ENCODE measurements at places on chromosomes 2 and 18.

DNA sequence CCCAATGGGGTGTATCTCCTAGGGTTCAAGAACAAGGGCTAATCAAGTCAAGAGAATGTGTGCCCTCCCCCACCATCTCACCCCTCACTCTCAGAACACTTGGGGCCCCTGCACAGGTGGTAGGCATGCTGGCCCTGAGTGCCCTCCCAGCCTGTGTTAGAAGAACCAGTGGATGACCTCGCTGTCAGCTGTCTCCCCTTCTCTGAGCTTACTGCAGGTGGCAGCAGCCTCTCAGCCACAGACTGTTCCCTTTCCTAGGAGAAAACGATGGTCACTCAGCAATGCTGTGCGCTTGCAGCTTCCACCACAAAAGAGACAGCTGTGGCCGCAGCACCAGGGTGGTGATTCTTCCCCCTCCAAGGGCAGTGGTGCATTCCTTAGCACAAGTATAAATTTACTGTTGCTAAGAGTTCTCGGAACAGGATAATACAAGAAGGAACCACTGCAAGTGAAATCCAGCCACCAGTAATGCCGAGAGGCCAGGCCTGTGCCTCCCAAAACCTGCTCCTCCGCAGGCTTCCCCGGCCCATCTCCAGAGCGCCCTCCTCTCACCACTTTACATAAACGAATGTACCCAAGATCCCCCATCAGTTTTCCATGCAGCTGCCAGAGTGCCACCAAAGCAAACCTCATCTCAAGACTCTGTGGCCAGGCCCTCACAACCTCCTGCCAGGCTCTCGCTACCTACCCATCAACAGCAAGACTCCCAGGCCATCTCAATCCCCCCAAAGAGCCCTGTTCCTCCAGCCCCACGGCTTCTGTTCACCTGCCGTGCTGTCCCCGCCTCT lies 935 bp upstream of the RAMP1 start:
- no peak for DNase-seq

GRCh38 chr2:178536037-178536436 lies 55.8 kb downstream of the PLEKHA3 start:
- no peak for DNase-seq

GRCh38 chr18:48853588-48853987 lies 97.2 kb downstream of the SMAD7 start:
- DNase-seq, result no peak

DNA sequence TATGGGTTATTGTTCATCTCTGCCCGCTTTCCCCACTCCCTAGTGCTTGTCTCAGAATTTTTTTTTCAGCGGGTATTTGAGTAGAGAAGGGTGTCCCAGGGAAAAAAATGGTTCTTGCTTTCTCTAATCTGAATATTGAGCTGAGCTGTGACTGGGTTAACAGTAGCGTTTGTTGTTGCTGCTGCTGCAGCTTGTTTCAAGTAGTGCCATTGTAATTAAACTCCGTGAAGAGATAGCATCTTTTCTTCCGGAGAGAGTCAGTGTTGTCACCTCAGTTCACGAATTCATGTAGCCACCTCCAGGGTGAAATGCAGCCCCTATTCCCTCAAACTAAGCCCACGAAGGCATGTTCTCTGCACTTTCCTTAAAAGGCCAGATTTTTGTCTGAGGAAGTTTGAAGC lies 1.5 kb upstream of the AAK1 start:
- no peak for DNase-seq

DNA sequence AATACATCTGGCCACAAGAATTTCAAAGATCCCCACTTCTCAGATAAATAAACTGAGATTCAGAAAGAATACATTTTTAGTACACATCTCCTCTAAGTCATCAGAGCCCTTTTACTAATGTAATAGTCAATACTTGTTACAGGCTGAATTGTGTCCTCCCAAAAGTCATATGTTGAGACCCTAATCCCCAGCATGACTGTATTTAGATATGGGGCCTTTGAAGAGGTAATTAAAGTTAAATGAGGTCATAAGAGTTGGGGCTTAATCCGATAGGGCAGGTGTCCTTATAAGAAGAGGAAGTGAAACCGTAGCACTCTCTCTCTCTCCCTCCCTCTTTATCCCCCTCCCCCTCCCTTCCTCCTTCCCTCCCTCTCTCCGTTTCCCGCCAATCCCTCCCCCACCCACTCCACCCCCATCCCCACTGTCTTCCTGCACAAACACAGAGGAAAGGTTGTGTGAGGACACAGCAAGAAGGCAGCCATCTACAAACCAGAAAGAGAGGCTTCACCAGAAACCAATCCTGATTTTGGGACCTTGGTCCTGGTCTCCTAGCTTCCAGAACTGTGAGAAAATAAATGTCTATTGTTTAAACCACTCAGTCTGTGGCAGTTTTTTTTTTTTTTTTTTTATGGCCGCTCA lies 66.6 kb upstream of the ZNF397 start:
- DNase-seq, result no peak

DNA sequence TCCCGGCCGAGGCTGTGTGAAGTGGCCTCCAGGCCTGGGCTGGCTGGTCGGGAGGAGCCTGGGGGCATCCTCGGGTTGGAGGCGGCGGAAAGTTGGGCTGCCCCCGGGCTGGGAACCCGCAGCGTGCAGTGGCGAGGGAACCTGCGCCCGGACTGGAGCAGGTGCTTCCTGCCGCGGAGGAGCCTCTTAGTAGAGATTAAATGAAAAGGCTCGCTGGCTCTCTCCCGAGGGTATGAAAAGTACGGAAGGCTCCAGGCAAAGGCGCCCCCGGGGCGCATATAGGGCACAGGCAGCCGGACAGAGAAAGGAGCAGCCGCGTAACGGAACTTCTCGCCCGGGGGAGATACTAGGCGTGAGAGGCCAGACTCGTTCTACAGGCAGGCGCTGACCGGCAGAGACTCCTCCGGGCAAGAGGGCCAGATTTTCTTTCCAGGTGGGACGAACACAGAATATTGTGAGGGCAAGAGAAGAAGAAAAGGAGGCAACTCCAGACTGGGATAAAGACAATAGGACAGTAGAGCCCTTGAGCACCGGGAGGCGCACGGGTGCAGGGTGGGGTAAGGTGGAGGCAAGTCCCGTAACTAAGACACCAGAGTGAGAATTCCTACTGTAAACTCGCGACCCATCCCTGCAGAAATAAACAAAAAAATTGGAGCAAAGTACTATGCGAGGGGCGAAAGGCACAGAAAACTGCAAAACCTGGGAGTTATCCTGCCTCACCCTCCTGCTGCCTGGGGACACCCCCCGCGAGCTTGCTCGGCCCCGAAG lies 816 bp downstream of the CDH2 start:
- DNase-seq, result no peak

- DNase-seq, result no peak
These were observed 87.4 kb downstream of the MYO5B start for GRCh38 chr18:50107468-50107977.
